Eye (tissue), 1 donor: ENCODE measurements at places on chromosomes 3 and 15.

DNA sequence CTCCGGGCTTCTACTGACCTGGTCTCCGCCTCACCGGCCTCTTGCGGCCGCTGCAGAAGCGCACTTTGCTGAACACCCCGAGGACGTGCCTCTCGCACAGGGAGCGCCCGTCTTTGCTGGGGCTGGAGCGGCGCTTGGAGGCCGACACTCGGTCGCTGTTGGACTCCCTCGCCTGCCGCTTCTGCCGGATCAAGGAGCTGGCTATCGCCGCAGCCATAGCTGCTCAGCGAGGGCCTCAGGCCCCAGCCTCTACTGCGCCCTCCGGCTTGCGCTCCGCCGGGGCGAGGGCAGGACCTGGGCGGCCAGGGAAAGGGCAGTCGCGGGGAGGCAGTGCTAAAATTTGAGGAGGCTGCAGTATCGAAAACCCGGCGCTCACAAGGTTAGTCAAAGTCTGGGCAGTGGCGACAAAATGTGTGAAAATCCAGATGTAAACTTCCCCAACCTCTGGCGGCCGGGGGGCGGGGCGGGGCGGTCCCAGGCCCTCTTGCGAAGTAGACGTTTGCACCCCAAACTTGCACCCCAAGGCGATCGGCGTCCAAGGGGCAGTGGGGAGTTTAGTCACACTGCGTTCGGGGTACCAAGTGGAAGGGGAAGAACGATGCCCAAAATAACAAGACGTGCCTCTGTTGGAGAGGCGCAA, 319.2 kb downstream of the FGF12 start:
- DNase-seq: peak; percentile 67

DNA sequence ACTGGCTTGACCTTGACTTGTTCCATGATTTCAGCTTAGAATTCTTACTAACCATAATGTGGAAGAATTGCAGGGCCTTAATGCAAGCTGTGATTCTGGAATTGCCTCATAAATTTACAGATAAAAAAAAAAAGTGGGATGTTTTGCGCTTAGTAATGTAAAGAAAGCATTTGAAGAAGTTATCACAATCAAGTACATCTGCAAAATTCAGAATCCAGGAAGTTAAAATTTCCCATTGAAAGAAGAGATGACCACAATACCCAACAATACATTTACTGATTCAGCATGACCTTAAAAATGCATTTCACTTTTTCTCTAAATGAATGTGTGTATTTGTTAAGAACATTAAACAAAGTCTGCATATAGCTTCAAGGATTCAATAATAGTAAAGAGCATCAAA, 65.1 kb upstream of the CCNL1 start:
- no peak for DNase-seq

- DNase-seq: no peak
Observed at GRCh38 chr3:43686700-43687498, 3.8 kb upstream of the ABHD5 start.

GRCh38 chr15:51401051-51401780, 59.8 kb downstream of the GLDN start:
- no peak for DNase-seq

GRCh38 chr15:57772223-57772957, 65.9 kb downstream of the POLR2M start:
- no peak for DNase-seq

- DNase-seq: no peak
Observed at GRCh38 chr3:2261747-2262146, 163.1 kb downstream of the CNTN4 start.

GRCh38 chr3:195873281-195873887, 35.0 kb downstream of the TNK2 start:
- no peak for DNase-seq

GRCh38 chr3:56974247-56974930, 86.1 kb upstream of the SPATA12 start:
- no peak for DNase-seq
